T-helper 17 cell (primary cell): ENCODE measurements at places on chromosomes 3 and 15.

- no peak for DNase-seq
Observed at GRCh38 chr3:171892457-171892856, 49.3 kb downstream of the TMEM212 start.

- no peak for DNase-seq
Observed at GRCh38 chr3:114727373-114727772, 419.7 kb downstream of the ZBTB20 start.

- no peak for DNase-seq
Observed at GRCh38 chr15:85730001-85730820, 64.5 kb downstream of the KLHL25 start.

GRCh38 chr3:157226173-157226847, 66.4 kb upstream of the CCNL1 start:
- no peak for DNase-seq

- DNase-seq = no peak
Observed at GRCh38 chr15:70289191-70289955, 191.7 kb upstream of the TLE3 start.

GRCh38 chr3:61518590-61518989, 42.8 kb upstream of the PTPRG start:
- no peak for DNase-seq
